ENCODE measurements at places on chromosomes 3 and 15.

DNA sequence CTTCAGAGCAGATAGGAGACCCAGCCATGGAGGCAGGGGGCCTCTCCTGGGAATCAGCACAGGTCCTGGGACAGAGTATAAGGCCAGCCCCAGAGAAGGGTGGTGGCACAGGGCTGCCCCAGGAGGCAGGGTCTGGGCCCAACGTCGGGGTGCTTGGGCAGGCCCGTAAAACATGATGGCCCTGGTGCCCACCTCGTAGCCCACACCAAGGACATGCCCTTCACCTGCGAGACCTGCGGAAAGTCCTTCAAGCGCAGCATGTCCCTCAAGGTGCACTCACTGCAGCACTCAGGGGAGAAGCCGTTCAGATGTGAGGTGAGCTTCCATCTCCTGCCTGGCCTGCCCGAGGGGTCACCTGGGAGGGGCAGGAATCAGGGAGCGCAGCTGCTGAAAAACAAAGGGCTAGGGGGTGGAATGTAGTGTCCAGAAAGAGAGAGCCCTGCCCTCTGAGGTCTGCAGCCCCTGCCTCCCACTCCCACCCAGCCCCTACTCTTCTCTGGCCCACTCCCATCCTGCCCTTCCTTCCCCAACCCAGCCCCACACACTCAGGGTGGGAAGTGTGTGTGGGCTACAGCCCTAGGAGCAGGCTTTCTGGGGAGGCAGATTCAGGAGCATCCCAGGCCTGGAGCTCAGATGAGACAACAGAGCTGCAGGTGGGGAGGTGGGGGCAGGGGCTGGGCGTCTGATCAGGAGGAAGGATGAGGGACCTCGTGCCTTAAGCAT is 9.5 kb downstream of the ZBTB47 start:
- no peak for DNase-seq

- no peak for DNase-seq
Observed at GRCh38 chr15:55297315-55297714, 7.7 kb upstream of the RAB27A start.

DNA sequence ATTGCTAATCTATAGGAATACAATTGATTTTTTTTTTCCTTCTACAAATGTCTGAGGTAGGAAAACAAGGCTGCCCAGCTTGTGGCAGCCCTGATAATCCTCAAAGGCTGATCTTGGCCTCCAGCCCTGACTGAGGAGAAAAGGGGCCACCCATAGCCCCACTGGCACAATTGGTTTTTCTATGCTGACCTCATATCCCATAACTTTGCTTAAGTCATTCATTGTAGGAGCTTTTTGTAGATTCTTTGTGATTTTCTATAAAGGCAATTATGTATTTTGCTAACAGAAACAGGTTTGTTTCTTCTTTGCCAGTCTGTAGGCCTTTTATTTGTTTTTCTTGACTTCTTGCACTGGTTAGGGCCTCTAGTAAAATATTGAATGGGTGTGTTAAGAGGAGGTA is 80.2 kb upstream of the C15orf39 start:
- no peak for DNase-seq

DNA sequence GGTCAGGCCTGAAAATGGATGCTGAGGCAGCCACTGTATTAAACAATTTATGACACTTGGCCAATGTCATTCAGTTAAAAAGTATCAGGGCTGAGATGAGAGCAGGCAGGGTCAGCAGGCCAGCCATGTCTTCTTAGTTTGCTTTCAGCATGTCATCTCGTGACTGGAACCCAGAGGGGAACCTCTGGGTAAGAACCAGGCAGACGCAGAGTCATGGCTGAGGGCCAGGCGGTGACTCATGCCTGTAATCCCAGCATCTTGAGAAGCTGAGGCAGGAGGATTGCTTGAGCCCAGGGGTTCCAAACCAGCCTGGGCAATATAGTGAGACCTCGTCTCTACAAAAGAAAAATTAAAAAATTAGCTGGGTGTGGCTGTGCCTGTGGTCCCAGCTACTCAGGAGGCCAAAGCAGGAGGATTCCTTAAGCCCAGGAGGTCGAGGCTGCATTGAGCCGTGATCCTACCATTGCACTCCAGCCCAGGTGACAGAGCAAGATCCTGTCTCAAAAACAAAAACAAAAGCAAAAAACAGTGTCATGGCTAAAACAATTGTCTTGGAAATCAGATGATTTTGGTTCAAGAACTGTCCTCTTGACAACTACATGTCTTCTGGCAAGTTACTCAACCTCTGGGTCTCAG is 11.7 kb downstream of the BCL2L10 start:
- DNase-seq = no peak

DNA sequence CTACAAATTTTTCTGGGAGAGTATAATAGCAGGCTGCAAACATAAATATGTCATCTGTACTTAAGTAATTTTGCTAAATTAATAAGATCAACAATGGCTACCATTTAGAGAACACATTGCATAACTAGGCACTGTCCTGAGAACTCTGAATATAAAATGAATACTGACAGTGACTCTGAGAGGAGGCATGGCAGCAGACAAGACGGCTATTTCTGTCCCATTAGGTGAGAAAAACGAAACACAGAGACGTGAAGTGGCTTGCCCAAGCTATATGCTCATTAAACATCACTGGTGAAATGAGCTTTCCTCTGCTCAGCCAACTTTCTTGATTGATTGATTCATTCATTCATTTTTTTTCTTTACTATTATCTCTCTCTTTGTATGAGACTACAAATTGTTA is 384.3 kb downstream of the PTPRG start:
- DNase-seq = no peak

DNA sequence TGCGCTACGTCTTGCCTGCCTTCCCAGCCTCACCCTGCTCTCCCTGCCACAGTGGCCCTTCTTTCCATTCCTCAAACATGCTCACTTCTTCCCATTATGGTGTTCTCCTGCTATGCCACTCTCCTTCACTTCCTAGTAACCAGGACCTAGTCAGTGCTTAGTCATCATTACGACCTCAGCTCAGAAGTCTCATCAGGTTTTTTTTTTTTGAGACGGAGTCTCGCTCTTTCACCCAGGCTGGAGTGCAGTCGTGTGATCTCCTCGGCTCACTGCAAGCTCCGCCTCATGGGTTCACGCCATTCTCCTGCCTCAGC is 149.5 kb downstream of the GREM1 start:
- DNase-seq = no peak

DNA sequence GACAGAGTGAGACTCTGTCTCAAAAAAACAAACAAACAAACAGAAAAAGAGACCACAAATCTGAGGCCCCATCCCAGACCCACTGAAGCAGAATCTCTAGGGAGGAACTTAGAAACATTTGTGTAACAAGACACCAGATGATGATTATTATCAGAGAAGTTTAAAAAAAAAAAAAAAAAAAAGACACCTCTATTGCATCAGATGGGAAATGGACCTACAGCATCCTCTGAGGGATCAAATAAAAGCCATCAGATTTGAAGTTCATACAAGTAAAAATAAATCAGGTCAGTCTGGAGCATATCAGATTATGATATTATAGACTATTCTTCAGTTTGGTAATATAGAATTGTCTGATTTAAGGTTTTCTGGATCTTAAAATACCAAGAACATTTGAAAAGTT is 21.9 kb upstream of the LIPC start:
- no peak for DNase-seq

DNA sequence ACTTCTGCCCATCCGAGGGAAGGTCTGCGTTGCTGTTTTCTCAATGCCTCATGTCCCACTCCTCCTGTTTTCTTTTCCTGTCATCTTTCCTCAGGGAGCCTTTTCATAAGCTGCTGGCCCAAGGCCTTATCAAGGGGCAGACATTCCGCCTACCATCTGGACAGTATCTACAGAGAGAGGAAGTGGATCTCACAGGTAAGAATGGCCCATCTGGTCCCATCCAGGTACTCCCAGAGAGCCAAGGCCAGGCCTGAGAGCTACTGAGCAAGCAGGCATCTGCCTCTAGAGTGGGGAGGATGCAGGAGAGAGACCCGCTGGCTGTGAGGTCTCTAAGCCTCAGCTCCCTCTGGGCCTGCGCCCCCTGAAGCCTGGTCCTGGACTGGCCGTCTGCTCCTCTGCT is 81.5 kb upstream of the LIMD1 start:
- DNase-seq = peak; percentile 84

- DNase-seq = no peak
Observed at GRCh38 chr3:126827121-126827520, 123.1 kb downstream of the CHCHD6 start.

DNA sequence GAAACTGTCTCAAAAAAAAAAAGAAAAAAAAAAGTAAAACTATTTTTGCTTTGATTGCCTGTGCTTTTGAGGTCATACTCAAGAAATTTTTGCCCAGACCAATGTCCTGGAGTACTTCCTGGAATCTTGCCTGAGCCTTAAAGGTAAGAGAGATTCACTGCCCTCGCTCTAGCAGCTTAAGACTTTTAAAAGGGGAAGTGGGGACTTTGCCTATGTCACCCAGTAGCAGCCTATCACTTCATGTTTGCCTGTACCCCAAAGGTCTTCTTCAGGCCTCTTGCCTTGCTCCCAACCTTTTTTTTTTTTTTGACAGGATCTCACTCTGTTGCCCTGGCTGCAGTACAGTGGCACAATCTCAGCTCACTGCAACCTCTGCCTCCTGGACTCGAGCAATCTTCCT is 18.9 kb upstream of the GOLGB1 start:
- no peak for DNase-seq

GRCh38 chr3:42786631-42787030 is 13.6 kb upstream of the CCDC13 start:
- no peak for DNase-seq

- DNase-seq = peak; percentile 38
Observed at GRCh38 chr15:34582461-34583371, 735 bp downstream of the GOLGA8B start.

DNA sequence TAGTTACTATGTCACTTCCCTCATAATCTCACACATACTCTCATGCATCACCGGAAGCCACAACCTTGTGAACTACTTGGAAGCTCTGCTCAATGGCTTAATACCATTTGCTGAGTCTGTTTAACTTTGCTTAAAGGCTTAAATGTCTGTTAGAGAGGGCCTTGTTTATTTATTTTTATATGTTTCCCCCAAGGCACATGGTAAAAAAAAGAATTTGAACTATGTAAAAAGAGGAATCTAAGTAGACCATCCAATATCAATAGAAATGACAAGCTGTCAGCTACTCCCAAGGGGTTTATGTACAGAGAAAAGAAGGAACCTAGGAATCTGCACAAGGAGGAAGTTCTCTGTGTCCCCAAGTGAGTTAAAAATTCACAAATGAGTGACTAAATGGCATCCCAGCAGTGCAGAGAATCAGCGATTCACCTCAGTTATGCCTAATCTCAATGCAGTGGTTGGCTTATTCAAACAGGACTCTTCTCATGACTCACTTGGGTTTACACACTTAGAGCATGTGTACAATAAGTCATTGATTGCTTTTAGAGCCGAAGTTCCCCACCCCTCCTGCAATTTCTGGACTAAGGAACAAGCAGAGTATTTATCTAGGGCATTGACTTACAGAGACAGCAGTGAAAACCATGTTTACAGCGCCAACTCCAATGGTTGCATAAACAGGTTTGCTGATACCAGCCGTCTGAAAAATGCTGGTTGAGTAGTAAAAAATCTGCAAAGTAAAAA is 24.4 kb downstream of the SLC2A2 start:
- DNase-seq = no peak

- no peak for DNase-seq
Observed at GRCh38 chr3:149965278-149965677, 5.4 kb downstream of the PFN2 start.

DNA sequence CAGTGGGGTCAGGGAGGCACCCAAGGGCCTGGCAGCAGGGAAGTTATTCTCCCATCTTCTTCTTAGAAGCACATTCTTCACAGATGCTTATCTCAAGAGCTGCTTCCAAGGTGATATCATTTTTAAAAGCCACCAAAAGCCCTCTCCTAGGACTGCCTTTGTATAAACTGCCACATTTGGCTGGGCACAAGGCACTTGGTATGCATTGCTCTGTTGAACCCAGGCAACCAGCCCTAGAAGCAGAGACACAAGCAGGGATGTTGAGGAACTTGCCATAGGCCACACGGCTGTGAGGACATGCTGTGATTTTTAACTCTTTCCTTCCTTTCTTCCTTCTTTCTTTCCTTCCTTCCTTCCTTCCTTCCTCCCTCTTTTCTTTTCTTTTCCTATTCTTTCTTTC is 7.4 kb upstream of the SLC6A1 start:
- no peak for DNase-seq

- DNase-seq = no peak
Observed at GRCh38 chr3:46090161-46090591, 62.9 kb upstream of the XCR1 start.

- DNase-seq = peak; percentile 20
Observed at GRCh38 chr3:156674911-156675829, 780 bp downstream of the TIPARP start.

DNA sequence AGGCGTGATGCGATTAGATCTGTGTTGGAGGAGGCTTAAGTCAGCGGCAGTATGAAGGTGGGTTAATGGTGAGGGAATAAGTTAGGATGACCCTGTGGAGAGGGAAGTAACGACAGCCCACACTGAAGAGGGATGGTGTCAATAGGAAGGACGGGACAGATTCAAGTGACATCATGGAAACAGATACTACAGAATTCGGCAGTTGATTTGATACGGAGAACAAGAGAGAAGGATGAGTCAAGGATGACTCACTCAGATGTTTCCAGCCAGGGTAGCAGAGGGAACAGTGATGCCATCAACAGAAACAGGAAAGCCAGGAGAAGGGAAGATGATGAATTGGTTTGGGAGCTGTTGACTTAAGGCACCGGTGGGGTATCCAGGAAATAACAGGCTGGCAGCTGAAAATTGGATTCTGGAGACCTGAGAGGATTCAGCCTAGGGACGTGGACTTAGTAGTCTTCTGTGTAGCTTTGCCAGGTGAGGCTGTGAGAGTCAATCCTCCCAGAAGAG is 38.0 kb downstream of the SHC4 start:
- no peak for DNase-seq

DNA sequence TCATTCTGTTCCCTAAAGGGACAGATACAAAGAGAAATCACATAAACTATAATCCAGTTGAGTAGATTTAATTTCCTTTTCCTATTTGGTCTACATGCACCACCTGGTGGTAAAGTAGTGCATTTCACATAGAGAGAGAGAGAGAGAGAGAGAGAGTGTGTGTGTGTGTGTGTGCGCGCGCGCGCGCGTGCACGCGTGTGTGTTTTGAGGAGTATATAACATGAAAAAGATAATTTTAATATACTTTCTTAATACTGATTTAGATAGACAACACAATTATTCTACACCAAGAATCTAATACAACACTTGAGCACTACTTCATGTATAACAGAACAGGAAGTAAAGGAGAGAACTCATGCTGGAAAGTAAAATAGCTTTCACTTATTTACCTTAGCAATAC is 1.1 kb upstream of the FGF7 start:
- DNase-seq = peak; percentile 24

DNA sequence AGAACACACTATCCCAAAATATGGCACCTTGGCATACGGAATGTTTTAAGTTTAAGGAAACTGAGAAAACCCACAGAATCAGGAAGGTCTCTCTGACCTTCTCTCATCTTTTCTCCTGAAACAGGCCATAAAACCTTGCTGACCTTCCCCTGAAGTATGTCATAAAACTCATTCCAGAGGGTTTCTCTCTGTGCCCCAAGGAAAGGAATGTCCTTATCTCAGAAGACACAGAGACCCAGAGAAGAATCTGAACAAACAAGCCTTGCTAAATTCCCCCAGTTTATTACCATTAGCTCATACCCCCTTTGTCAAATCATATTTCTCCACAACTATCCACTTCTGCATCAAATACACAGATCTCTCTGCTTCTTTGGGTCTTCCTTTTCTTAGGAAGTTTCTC is 603.1 kb downstream of the MCTP2 start:
- no peak for DNase-seq
